ENCODE measurements at places on chromosomes 1 and 21.

- DNase-seq = no peak
These were observed 128.0 kb downstream of the CDC42BPA start for GRCh38 chr1:227190321-227190720.

- DNase-seq = no peak
These were observed 49.9 kb downstream of the COL6A1 start for GRCh38 chr21:46031484-46031883.

DNA sequence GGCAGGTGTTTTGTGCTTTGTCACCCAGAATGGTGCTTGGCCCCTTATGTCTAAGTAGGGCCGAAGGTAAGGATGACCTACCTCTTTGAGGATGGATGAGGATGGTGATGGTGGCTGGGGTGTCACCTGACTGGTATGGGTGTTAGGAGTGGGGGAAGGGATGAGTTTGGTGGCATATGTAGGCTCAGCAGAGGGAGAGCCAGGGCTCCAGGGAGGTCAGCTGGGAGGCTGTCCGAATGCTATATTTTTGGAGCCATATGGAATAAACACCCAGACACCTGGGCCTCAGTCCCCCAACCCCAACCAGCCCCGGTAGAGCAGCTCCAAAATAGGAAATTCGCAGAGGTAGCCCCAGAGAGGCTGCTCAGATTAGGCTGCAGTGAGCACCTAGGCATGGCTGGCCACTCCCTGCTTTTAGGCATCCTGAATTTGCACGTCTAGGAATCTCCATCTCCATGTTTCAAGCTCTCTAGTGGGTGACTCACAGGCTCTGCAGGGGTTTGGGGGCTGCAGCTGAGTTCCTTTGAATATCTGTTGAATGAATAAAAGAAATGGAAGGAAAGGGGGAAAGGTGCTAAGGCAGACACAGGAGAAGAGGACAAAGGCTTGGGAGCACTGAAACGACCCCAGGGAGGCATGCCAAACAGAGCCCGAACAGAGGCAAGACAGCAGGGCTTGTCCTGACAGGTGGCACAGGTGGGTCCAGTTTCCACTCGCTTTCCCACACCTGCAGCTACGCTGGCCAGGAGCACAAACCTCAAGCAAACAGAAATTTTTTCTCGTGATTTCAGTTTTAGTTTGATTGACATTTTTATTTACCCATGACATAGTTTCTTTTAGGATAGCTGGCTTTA lies 135.3 kb upstream of the EDN2 start:
- no peak for DNase-seq

GRCh38 chr1:116262995-116263385 lies 110.1 kb upstream of the ATP1A1 start:
- DNase-seq = no peak

DNA sequence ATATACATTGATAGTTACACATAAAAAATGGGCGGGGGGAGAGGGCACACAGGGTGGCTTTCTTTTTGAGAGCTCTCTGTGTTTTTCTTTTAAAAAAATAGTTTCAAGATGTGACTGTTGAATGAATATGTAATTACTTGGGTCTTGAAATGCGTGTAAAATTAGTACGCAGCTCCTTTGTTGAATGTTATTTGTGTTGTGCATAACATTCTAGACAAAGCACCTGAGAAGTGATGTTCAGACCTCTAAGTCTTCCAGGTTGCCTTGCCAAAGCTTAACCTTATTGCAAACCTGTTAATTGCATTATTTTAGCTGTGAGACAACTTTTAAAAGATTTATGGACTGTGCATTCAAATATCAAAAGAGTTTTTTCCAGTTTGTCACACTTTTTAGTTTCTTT lies 5.4 kb downstream of the PBX1 start:
- no peak for DNase-seq

DNA sequence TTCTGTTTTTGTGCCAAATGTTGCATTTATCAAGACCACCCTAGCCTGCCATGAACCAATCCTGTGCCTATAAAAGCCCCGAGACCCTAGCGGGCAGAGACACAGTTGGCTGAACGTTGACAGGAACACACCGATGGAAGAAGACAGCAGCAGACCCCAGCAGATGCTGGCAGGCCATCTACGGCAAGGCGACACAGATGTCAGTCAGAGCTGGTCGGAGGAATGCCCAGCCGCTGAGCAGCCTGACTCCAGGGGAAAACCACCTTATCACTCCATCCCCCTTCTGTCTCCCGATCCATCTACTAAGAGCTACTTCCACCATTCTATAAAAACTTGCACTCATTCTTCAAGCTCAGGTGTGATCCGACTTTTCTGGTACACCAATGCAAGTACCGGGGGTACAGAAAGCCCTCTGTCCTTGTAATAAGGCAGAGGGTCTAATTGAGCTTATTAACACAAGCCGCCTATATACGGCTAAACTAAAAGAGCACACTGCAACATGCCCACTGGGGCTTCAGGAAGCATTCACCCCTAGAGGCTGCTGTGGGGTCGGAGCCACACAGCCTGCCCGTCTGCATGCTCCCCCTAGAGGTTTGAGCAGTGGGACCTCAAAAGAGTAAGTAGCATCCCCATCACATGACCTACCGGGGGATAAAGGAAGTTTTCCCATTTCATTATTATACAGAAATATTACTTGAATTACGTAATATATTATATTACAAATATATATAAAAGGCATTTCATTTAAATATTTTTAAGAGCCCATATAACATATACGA lies 1156.3 kb upstream of the B3GALT2 start:
- no peak for DNase-seq

GRCh38 chr21:16117851-16118590 lies 388.2 kb downstream of the USP25 start:
- no peak for DNase-seq

- DNase-seq = no peak
These were observed 20.9 kb downstream of the S1PR1 start for GRCh38 chr1:101257500-101258325.

DNA sequence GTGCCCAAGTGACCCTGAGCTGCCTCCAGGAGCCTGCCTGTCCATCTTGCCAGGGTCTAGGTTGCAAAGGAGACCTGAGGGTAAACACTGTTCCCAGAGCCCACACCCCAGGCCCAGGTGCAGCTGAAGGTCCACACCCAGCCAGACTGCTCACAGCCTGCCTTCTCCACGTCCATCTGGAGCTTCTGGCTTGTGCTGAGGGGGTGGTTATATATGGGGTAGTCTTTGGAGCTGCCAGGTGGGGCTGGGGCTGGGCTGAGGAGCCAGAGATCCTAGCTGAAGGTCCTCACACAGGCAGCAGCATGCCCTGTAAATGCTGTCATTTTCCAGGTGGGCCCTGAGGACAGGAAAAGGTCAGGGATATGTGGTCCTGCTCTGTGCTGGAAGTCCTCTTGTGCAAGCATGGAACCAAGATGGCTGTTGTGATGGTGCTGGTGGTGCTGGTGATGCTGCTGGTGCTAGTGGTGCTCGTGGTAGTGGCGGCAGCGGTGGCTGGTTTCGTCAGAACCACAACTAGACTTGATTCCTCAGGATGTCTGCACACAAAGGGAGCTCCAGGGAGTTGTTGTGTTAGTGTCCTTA lies 182.7 kb downstream of the MATN1 start:
- no peak for DNase-seq

GRCh38 chr1:202935844-202936243 lies 8.8 kb upstream of the KLHL12 start:
- no peak for DNase-seq

Measured in activated B cell treated with CpG ODN at 0.5 μM for 24 hours (primary cell).